Activated T-cell treated with anti-CD3 and anti-CD28 coated beads, Interleukin-2, amount 50 U/mL, for 72 hours (primary cell): ENCODE measurements at places on chromosomes 4 and X. TPM values are rescaled to one million over a fixed set of nuclear protein-coding genes. Genes with fewer than 3 reads are reported as not detected.

The ZNF711 gene
- total RNA-seq: 1.8 TPM

The GABRB1 gene
- total RNA-seq: not detected

The PACRGL gene
- total RNA-seq: 7.5 TPM

The RPS3A gene
- 2,606 TPM for total RNA-seq

The PAGE4 gene
- total RNA-seq: not detected

The ASB12 gene
- total RNA-seq: 0.31 TPM

The CACNA1F gene
- 3.4 TPM for total RNA-seq

The HTATSF1 gene
- total RNA-seq: 39.2 TPM

The CFAP299 gene
- total RNA-seq: not detected

The SPINK2 gene
- not detected for total RNA-seq

The APOO gene
- 16.6 TPM for total RNA-seq

The GYPE gene
- 0.79 TPM for total RNA-seq

The NXF2B gene
- total RNA-seq: not detected

The RASL11B gene
- 1.4 TPM for total RNA-seq

The SULT1B1 gene
- 3.3 TPM for total RNA-seq

The MAGEA4 gene
- not detected for total RNA-seq
